Hematopoietic multipotent progenitor cell treated with erythropoietin and hydrocortisone succinate and interleukin-3 and kit ligand, for 17 days (in vitro differentiated cells): ENCODE measurements at places on chromosomes 6 and 20.
A peak's percentile ranks its signal among the peaks of the same experiment; 100 is the strongest.

DNA sequence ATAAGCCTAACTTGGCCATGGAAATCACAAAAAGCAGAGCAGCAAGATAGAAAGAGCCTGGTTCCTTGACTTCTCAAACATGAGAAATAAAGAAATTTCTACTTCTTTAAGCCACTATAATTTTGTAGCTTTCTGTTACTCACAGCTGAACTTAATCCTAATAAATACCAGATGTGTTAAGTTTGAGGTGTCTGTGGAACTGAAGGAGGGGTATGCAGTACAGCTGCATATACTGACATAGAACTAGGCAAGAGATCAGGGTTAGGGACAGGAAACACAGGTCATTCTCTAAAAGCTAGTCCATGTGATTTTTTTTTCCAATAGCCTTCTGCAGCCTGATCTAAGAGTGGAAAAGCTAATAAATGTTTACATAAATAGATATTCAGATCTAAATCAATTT, 123.9 kb downstream of the COL12A1 start:
- DNase-seq, result no peak

DNA sequence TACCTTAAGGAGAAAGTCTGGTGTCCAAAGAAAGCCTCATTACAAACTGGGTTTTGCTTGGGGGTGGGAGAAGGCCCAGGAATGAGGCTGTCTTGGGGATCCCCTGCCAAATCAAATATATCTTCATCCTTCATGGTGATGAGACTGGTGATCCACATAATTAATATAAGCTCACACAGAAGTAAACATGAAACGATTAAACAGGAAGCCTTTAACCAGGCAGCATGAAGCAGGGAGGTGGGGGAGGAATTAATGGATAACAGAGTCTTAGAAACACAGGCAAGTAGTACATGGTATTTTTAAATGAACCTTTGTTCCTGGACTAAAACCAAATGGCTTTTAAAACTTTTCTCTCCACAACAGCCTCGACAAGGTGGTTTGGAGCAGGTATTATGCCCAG, 437.5 kb downstream of the TFAP2A start:
- no peak for DNase-seq

GRCh38 chr6:30935018-30935417, 3.0 kb upstream of the SFTA2 start:
- DNase-seq, result no peak

- no peak for DNase-seq
Observed at GRCh38 chr20:31998246-31998645, 12.0 kb upstream of the CCM2L start.

GRCh38 chr6:19465256-19465655, 371.9 kb upstream of the ID4 start:
- no peak for DNase-seq

- peak; percentile 56 for DNase-seq
Observed at GRCh38 chr20:50193199-50193835, 2.7 kb downstream of the CEBPB start.

DNA sequence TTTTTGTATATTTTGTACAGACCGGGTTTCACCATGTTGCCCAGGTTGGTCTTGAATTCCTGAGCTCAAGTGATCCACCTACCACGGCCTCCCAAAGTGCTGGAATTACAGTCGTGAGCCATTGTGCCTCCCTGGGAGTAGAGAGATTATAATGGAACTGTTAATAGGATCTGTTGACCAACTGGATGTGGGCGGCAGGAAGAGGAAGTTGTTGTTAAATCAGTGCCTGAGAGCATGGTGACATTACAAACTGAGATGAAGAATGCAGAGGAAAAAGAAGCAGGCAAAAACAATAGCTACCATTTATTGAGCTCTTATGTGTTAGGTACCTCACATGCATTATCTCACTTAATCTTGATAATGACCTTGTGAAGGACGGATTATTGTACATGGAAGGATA, 9.2 kb upstream of the L3MBTL3 start:
- no peak for DNase-seq

DNA sequence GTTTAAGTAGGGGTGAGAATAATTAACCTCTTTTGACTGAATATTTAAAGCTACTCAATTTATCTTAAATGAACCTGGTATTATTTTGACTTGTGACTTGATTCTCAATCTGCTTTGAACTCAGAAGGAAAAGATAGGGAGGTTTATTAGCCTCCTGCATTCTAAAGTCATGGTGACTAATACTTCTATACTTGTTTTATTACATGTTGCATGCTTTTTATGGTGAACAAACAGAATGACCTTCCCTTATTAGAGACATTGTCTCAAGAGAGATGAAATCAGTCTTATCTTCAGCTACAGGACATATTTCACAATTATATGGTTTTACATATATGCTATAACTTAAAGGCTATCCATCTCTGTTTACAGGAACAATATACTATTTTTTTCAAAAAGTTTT, 336.9 kb downstream of the KHDRBS2 start:
- no peak for DNase-seq

DNA sequence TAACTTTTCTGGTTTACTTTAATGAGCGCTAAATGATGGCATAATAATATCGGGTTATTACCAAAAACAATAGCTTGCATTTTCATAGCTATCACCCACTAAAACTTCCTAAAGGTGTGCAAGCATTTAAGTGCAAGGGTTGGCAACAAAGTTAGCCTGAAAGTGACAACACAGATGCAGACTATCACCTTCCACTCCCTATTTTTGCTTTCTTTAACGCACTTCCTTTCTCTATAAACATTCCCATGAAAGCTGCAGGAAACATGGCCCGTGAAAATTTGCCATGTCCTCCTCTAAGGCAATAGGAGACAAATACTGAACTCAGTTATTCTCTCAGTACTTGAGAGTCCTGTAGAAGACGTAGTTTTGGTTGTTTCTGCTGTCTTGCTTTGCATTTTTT, 2.7 kb downstream of the MYCT1 start:
- no peak for DNase-seq

- no peak for DNase-seq
Observed at GRCh38 chr6:101490857-101491256, 97.3 kb downstream of the GRIK2 start.

DNA sequence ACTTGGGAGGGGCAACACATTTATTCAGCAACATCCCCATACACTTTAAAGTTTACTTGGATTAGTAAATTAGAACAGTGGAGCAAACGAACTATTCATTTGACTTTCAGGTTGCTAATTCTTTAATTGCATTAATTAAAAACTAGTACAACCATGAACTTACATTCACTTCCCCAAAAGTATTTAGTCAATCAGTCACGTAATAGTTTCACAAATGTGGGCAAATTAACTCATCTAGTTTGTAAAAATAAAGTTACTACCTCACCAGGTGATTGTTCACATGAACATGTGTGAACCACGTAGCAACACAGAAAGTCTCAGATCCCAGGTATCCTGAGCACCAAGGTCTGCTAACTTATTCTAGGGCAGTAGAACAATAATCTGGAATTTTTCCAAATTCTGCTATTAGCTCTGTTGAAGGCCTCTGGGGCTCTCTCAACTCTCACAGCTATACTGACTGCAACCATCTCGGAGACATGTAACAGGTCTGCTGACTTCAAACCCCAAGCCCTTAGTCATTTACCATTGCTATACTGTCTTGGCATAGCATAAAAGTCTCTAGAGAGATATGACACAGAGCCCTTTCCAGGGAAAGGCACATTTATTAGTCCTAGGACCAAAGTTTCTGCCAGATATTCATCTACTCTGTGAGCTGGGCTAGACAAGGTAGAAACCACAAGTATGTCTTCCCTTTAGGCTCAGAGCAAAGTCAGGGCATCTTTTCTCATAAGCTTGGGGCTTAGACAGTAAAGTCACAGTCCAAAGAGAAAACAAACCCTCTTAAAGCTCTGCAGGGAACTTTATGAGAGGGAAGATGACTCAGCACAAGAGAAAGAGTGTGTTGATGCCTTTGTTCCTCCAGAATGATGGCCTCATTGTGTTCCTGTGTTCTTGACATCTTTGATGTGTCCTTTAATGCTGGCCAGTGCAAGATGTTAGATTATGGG, 50.9 kb upstream of the CCDC28A start:
- DNase-seq, result no peak

DNA sequence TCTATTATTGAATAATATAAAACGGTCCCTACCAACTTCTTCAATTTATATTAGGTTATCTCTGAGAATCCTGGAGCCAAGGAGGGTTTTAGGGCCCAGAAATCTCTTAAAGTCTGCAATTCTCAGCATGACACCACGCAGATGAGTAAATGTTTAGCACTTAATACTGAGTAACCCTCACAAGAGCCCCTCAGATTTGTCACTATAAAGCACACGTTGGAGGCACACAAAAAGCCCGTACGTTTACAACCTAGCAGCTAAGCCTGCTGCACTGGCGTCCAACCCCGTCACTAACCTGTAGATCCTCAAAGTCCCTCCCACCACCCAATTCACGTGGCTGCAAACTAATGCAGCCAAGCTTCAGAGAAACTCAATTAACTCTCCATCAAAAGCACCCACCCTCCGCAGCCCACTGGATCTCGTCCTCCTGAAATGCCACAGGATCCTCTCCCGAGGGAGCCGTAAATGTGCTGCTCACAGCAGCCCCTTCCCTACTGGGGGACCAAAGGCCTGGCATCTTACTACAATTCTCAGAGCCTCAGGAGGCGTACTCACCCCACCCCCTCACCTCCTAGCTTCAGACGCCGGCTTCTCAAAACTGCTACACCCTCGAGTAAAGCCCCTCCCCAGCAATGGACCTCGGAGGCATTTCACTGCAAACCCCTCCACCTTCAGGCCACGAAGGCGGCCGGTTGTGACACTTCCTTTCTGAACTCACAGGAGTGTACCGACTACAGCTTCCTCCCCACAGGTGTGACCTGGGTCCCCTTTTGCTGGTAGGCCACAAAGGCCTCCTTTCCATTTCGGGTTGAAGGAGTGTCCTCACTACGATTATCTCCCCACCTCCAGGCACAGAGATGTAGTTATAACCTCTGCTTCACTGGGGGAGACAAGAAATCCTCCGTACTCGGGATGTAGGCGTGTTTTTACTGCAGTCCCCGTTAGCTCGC, 909 bp downstream of the CPNE1 start:
- DNase-seq, result peak; percentile 38

GRCh38 chr6:163175301-163175700, 239.2 kb upstream of the QKI start:
- DNase-seq, result no peak

GRCh38 chr6:170279977-170280688, 10.7 kb downstream of the DLL1 start:
- DNase-seq, result no peak
